ENCODE measurements at places on chromosomes 5 and 9.

GRCh38 chr9:135134268-135135022, 47.0 kb downstream of the OLFM1 start:
- DNase-seq = no peak

DNA sequence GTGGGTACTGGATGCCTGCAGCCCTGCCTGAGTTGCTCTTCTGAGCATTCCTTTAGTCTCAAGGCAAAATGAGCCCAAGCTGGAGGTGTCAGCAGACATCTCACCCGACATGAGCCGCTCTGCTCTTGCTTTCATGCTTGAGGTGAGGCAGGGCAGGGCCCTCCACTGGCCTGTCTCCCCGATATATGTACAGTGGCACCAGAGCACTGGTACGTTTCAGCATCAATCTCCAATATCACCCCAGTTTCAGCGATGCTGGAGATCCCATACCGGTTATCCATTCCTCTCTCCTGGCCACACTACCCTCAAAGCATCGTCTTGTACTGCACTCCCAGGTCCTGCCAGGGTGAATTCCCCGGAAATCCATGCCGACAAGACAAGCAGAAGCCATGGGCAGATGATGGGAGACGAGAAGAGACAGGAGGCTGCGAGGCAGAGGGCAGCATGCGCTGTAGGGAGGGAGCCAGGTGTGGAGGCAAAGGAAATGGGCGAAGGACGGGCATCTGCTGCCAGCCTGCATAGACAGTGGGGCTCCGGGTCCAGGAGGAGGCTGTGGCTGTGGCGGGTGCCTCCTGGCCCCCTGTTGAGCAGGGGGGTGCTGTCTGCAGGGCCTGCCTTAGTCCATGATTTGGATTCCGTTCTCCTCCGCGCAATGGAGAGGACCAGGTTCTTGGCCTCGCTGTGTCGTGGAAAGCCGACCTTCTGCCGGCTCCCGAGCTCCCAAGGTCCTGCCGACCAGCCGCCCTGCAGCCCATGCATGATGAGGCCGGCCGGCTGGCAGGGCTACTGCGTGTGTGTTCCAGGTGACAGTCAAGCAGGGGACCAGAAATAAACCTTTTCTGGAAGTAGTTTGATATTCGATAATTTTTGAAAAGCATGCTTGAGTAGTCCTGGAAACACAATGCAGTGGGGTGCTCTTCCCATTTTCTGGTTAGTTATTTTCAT, 152.2 kb upstream of the IRX2 start:
- no peak for DNase-seq

DNA sequence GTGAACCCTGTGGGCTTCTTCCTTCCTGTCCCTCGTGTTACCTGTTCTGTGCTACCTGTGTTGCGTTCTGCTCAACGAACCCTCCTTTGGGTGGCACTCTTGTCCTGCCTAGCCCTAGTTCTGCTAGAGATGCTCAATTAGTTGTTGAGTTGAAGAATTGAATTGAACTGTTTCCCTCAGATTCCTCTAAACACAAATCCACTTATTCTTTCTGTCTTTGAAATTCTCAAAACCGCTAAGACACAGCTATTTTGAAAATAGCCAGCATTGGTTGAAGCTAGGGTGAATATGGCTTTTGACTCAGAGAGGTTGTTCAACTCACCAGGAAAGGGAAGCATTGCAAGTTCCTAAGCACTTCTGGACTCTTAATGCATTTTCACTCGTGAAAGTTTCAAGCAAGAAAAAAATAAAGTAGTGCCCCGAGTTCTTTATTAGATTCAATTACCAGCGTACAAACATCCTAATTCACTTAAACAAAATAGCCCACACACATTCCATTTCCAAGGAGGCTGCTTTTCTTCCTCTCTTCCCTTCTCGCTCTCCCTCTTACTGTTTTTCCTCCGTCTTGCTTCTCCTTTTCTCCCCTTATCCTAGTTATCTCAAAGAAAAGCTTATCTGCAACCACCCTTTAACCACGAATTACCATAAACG, 642 bp upstream of the ITGA1 start:
- no peak for DNase-seq

- DNase-seq = no peak
Measured at GRCh38 chr5:133996683-133997252, 8.0 kb downstream of the VDAC1 start.

DNA sequence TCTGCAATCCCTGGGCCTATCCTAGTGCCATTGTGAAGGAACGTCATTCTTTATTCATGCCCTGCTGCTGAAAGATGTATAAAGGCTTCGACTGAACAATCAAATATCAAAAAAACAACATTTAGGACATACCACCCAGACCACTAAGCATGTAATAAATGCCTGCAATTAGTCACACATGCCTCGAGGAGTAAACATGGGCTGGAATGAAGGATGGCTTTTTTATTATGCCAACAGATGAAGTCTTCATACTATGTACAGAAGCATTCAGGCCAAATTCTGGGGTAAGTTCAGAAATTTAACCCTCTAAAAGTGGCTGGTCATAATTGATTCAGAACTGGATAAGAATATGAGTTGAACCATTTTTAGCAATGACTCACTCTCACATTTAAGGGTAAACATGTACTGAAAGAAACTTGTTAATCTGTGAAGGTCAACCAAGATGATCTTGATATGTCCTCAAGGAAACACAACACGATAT, 38.1 kb downstream of the FAM240B start:
- no peak for DNase-seq
